Breast epithelium (tissue), 4 donors: ENCODE measurements at places on chromosomes 13 and 19. TPM values are rescaled to one million over a fixed set of nuclear protein-coding genes. Genes with fewer than 3 reads are reported as not detected.

SHC2 gene
- 21.8 TPM for total RNA-seq

- no peak for DNase-seq
These were observed 84.0 kb downstream of the MZT1 start for GRCh38 chr13:72643311-72643989.

DNA sequence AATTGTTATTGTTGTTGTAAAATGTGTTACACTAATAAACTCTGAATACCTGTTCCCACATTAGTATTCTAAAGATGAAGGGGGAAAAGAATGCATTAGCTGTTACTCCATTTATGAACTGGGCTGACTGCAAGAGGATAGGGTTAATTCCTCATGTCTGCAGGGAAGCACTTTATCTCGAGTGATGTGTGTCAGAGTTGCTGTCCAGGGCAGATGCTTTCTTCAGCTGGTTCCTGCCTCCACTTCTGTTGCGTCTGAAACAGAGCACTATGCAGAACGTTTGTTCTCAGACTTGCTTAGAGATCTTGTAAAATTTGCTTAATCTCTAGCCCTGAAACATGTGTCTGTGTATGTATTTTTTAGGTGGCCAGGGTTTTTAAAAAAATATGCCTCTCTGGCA, 318.8 kb downstream of the SPRY2 start:
- DNase-seq: no peak

DNA sequence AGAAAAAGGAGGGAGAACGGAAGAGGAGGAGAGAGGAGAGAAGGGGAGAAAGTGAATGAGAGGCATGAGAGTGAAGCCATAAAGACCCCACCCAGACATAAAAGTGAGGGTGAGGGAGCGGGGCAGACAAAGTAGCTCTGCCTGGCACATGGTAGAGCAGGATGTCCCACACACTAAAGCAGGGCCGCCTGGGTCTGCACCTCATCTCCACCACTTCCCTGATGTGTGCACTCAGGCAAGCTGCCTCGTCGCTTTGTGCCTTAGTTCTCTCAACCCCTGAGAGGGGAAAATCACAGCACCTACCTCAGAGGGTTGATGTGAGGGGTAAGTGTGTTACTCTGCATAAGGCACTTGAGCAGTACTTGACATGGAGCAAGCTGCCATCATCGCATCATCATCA, 488.1 kb downstream of the COG6 start:
- no peak for DNase-seq

- no peak for DNase-seq
These were observed 16.5 kb downstream of the ZAR1L start for GRCh38 chr13:32298695-32299094.

- DNase-seq: no peak
These were observed 11.3 kb upstream of the FXYD3 start for GRCh38 chr19:35104361-35104760.

GRCh38 chr13:67652887-67653286, 422.8 kb upstream of the PCDH9 start:
- no peak for DNase-seq

DNA sequence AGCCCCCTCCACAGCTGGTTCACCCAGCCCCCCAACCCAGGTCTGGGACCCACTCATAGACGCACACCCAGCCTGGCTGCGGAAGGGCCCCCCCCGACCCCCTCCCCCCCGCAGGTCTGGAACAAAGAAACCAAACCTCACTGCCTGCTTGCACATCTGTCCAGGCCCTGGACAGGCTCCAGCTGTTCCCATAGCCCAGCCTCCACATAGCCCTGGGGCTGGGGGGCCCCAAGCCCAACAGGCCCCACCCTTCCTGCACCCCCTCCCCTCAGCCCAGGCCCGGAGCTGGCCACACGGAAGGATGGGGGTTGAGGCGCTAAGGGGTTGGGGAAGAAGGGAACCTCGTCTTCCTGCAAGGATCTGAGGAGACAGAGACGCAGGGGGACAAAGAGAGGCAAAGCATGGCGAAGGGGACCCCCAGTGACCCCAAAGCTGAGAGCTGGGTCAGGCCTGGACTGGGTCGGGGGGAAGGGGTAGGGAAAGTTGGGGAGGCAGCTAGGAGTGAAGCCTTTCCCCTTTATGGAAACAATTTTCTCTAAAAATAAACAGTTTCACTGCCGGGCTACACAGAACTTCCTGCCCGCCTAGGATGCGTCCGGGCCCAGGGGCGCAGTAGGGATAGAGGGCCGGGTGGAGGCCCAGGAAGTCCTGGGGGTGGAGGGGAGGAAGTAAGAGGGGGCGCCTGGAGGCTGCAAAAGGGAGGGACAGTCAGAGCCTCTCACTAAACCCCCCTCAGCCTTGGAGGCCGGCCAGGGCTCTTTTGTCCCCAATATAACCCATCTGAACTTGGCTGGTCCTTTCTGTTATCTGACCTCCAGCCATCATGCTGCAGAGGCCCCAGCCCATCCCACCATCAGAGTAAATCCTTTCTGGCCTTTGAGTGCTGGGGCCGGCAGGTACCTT, 2.4 kb downstream of the KANK2 start:
- DNase-seq: no peak
